ENCODE measurements at places on chromosomes 5 and 9.
A peak's percentile ranks its signal among the peaks of the same experiment; 100 is the strongest.

DNA sequence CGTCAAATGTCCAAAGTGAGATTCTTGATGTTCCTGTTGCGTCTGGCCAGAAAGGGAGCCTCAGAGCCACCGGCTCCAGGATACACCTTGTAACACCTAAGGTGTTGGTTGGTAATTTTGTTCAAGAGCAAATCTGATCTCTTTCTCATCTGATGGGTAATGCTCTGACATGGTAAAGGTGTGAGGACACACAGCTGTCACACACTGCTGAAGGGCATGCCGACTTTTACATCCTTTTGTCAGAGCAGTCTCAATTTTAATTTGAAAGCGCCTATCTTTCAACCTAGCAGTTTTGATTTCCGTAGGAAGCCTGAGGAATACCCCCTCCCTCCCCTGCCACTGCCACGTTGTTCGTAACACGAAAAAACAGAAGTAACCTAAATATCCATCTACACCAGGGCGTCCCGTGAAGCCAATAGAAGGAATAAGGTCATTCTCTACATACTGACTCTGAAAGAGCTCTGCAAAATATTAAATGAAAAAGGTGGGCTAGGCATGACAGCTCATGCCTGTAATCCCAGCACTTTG lies 57.4 kb downstream of the TSTD2 start:
- no peak for DNase-seq

DNA sequence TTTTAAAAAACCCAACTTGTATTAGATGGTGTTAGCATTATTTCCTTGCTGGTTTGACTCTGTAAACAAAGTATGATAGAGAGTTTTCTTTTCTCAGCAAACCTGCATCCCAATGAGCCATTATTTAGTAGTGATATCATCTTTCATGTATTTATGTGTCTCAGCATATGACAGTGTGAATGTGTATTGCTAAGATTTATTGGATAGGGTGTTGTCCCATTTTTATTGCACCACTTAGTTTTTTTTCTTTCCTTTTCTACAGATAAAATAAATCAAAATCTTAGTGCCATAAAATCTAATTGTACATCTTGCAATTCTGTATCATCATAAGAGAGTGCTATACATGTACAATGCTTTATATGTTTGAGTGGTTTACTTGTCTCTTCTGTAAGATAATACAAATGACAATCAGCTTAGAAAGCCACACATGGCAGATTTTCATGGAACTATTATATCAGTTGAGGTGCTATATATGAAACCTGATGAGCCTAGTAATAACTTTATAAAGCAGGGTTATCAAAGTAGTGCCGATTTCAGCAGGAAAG lies 149.2 kb upstream of the CYLC2 start:
- no peak for DNase-seq

DNA sequence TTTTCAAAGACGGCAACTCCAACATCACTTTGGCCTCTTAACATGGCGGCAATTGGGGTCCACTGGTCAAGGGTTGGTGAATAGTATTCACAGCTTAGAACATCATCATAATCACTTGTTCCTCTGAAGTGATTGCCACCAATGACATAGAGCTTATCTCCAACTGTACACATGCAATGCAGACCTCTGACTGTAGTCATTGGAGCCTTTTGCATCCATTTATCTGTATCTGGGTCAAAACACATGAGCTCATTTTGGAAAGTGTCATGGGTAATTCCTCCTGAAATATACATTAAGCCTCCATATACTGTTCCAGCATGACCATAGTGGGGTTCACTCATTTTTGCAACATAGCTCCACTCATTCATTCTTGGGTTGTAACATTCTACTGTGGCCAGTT lies 2.0 kb downstream of the KLHL9 start:
- no peak for DNase-seq

- no peak for DNase-seq
Measured at GRCh38 chr9:37198039-37198729, 77.8 kb downstream of the ZCCHC7 start.

GRCh38 chr5:17132444-17133083 lies 84.9 kb upstream of the BASP1 start:
- DNase-seq, result no peak

- DNase-seq, result no peak
Measured at GRCh38 chr9:83932011-83932410, 10.8 kb upstream of the KIF27 start.

DNA sequence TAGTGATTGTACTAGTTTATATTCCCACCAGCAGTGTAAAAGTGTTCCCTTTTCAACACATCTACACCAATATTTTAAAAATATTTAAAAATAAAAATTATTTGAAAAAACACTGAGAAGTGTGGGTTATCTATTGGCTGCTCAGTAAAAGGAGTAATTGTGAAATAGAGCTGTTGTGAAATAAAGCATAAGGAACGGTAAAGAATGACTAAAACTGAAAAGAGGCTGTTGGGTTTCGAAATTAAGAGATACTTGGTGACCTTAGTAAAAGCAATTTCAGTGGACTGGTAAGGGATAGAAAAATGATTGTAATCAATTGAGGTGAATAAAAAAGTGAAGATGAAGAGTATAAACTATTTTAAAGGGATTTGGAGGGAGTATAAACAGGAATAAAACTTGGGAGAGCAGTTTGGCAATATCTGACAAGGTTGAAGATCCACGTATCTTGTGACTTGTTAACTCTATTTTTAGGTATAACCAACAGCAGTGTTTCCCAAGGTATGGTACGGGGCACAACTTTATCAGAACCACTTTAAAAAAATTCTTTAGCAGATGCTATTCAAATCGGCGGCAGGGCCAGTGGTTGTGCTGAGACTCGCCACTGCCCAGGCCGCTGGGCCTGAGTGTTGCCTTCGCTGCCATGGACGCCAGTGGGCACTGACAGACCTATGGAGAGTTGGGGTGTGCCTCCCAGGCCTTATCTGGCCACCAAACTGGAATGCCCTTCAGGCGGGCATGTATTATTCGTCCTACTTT lies 63.3 kb downstream of the TMEM38B start:
- no peak for DNase-seq

DNA sequence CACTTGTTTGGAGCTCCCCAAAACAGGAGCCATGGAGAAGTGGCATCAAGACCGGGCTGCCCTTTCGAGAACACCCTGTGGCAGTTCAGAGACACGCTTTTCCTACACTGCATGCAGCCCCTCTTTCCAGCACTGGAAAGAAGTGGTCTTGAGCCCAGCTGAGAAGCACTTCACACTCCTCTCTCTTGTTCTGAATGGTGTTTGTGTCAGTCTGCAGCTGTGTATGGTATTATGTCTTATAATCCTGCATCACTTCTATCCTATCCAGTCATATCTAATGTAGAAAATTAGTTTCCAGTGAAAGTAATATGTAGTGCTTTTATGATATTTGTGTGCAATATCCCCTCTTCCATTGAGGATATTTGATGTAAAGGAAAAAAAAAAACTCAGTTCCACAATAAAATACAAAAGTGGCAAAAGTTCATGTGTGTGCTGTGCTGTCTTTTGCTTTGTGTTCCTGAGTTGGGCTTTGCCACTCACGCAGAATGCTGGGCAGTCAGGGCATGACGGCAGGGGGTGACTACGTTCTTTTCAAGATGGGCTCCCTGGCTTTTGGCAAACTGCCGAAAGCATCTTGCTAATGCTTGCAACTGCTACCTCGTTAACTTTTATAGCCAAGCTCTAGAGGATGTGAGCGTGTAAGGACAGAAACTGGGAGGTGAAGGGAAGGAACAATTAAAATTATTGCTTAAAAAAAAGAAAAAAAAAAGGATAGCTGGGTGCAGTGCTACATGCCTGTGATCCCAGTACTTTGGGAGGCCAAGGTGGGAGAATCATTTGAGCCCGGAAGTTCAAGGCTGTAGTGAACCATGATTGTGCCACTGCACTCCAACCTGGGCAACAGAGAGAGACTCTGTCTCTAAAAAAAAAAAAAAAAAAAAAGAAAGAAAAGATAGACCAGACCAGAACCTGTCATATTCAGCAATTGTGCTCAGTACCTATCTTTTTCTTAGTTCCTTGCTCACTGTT lies 102.2 kb downstream of the MAP1B start:
- no peak for DNase-seq

- DNase-seq, result no peak
Measured at GRCh38 chr9:94945197-94946144, 219.0 kb downstream of the AOPEP start.

- no peak for DNase-seq
Measured at GRCh38 chr9:98899408-98900056, 44.2 kb upstream of the COL15A1 start.

DNA sequence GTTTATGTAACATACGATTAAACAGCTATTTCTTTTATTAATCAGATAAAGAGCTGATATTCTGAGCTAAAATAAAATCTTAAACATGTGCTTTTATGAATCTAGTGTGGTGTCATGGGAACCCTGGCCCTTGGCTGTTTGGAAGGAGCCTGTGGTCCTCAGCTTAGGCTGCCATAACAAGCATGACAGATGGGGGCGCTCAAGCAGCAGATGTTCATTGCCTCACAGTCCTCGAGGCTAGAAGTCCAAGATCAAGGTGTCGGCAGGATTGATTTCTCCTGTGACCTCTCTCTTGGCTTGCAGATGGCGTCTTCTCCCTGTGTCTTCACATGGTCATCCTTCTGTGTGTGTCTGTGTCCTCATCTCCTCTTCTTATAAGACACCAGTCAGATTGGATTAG lies 448.2 kb downstream of the GADD45G start:
- DNase-seq, result peak; percentile 22

GRCh38 chr5:32852535-32852934 lies 141.4 kb downstream of the NPR3 start:
- DNase-seq, result no peak

- no peak for DNase-seq
Measured at GRCh38 chr5:89297066-89297465, 414.1 kb upstream of the MEF2C start.

- no peak for DNase-seq
Measured at GRCh38 chr5:73312872-73313510, 135.6 kb downstream of the FOXD1 start.

DNA sequence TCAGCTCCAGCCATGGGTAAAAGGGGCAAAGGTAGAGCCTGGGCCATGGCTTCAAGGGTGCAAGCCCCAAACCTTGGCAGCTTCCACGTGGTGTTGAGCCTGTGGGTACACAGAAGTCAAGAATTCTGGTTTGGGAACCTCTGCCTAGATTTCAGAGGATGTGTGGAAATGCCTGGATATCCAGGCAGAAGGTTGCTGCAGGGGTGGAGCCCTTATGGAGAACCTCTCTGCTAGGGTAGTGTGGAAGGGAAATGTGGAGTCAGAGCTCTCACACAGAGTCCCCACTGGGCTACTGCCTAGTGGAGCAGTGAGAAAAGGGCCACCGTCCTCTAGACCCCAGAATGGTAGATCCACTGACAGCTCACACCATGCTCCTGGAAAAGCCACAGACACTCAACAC lies 117.1 kb downstream of the NREP start:
- DNase-seq, result no peak

GRCh38 chr9:134855231-134855899 lies 25.2 kb upstream of the FCN2 start:
- DNase-seq, result no peak

DNA sequence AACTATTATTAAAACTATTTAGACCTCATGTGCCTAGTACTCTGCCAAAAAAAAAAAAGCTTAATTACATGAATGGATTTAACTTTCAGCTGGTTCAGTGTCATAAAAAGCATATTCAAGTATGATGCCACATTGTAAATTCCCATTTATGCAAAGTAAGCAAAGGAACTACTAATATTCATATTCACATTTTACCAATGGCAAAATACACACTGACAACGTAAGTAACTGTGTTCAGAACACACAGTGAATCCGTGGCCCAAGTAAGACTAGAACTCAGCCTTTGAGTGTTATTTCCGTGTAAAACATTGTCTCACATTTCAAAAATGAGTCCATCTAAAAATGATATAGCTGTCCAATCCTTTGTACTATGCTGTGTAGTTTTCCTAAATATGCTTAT lies 56.8 kb downstream of the PPP2R2B start:
- no peak for DNase-seq

DNA sequence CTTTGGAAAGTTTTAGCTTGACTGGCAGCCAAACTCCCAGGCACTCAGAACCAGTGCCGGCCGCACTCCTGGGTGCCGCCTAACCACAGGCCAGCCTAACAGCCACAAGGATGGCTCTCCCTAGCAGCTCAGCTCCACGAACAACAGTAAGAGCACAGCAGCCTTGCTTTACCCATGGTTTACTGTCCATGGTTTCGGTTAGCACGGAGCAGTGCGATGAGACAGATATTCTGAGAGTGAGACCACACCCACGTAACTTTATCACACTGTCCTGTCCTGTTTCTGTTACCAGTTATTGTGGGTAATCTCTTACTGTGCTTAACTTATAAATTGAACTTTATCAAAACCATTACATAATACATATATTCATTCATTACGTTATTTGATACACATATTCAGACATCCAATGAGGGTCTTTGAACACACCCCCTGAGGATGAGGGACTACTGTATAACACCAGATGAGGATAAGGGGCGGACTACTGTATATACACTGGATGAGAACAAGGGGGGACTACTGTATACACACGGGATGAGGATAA lies 12.4 kb downstream of the CLPTM1L start:
- no peak for DNase-seq

GRCh38 chr9:2403701-2404100 lies 217.9 kb upstream of the VLDLR start:
- no peak for DNase-seq

DNA sequence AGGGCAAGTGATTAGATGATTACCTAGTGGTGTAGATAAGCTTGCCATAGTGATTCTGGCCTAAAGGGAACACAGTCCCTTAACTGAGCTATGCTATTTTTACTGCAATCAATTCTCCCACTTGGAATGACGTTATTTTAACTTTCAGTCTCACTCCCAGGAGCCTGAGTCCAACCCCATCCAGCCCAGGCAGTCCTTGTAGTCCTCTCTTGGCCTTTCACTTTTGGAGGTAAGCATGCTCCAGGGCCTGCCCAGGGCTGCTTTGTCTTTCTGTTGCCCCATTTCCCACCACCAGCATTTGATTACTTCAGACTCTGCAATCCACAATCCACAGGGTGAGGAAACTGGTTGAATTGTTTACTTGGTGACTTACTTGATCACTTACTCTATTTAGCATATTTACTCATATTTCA lies 233.0 kb downstream of the CD180 start:
- DNase-seq, result no peak

DNA sequence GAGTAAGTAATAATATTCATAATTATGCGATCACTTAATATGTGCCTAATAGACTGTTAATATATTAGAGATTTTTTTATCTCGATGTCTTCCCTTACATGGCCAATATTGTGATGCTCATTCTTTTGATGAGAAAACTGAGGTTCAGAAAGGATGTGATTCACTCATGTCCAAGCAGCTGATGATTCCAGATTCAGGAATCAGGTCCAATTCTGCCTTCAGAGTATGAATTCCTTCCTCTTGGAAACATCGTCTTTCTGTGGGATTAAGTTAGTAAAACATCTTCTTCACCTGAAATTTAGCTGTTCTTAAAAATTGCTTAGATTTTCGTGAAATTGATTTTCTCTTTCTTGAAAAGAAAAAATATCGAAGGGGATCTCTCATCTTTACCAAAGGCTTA lies 242.5 kb upstream of the RFX3 start:
- DNase-seq, result no peak

All from activated naive CD8-positive, alpha-beta T cell treated with anti-CD3 and anti-CD28 coated beads, Interleukin-2, amount 50 U/mL, for 24 hours (primary cell).